ENCODE measurements at places on chromosomes 16 and 17.

- no peak for DNase-seq
Observed at GRCh38 chr16:27046958-27047518, 19.7 kb upstream of the C16orf82 start.

DNA sequence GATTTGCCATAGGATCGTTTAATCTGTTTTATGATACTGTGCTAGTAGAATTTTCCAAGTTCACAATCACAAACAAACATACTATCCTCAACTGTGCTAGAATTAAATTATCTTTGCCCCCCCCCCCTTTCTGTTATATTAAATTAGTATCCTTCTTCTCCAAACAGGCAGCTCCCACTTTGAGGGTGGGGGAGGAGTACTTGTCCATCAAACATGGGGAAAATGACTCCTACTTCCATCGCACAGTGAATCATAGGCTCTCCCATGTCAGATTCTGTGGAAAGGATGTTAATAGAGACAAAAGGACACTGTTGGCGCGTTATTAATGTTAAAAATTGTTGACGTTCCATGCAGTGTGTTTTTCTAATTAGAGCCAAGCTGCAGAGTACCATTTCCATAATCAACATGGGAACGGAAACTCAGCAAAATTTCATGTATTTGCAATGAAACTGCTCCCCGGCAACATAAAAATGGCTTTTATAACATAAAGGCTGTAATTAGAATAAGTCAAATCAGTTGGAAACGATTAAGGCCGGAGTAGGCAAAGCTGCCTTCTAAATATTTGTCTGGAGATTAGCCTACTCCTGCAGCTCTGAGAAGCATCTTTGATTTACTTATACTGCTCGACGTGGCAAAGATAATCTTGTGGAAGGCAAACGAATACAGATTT lies 104.6 kb downstream of the RBFOX1 start:
- DNase-seq: no peak

DNA sequence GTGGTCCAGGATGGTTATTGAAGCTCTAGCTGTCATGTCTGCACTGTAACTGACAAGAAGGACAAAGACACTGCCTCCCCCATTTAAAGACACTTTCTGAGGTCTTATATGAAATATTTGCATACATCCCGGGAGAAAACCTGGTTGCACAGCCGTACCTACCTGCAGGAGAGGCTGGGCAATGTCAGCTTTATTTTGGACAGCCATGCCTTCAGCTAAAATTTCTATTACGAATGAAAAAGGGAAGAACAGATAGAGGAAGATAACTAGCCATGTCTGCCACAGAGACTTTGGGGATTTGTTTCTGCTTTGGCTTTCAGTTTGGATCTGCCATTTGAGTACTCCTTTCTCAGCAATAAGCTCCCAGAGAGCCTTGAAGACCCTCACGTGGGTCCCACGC lies 19.0 kb downstream of the SLC7A6 start:
- DNase-seq: no peak

DNA sequence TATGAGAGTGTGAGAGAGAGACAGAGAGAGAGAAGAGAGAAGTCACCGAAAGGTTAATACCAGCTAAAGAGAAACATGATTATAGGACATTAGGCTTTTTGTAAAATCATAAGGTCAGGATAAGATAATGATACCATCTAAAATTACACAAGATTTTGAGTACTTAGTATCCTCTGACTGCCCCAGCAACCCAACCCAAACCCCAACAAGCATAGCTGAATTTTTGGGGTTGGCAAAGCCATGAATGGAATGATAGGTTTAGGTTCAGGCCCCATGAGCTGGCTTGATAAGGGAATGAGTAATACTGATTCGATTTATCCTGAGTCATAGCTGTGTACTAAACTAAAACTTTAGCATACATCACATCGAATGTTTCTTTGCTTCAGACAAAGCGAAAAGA lies 259.5 kb downstream of the IRX3 start:
- no peak for DNase-seq

- DNase-seq: no peak
Observed at GRCh38 chr17:6120351-6120750, 50.2 kb downstream of the WSCD1 start.

GRCh38 chr16:828891-829290 lies 28.4 kb upstream of the GNG13 start:
- no peak for DNase-seq

GRCh38 chr17:6714315-6714874 lies 1.2 kb upstream of the SLC13A5 start:
- DNase-seq: no peak

DNA sequence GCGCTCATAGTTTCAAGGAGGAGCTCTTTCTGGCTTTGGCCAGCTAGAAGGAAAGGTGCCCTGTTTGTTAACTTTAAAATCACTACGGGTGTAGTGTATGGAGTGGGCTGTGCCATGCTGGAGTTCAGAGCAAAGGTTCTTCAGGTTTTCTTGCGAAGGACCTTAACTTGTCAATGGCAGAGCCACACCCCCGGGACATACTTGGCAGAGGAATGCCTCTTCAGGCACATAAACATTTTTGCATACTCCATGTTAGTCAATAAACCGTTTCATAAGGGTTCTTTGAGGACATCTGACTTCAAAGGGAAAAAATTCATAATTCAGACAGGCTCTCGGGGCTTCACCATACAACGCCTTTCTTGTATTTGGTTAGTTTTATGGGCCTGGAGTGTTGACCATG lies 113.0 kb upstream of the PLCG2 start:
- DNase-seq: no peak

DNA sequence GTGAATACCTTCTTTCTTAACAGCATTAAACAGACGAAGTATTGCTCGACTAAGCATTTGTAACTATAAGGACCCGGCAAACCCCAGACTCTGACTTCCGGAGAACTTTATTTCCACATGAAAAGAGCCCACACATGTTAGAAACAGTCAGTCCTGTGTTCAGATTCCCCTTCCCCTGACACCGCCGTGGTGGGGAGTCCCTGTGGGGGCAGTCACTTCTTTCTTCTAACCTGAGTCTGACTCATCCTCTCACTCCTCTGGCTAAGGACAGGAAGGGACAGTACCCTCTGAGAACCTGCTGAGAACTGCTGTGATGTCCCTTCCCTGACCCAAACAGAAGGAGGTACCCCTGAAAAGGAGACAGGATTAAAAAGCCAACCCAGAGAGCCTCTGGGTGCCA lies 165.1 kb downstream of the XYLT1 start:
- DNase-seq: no peak

GRCh38 chr16:14298374-14299122 lies 227.4 kb downstream of the MRTFB start:
- DNase-seq: no peak

- no peak for DNase-seq
Observed at GRCh38 chr17:60300011-60300410, 91.9 kb downstream of the USP32 start.

DNA sequence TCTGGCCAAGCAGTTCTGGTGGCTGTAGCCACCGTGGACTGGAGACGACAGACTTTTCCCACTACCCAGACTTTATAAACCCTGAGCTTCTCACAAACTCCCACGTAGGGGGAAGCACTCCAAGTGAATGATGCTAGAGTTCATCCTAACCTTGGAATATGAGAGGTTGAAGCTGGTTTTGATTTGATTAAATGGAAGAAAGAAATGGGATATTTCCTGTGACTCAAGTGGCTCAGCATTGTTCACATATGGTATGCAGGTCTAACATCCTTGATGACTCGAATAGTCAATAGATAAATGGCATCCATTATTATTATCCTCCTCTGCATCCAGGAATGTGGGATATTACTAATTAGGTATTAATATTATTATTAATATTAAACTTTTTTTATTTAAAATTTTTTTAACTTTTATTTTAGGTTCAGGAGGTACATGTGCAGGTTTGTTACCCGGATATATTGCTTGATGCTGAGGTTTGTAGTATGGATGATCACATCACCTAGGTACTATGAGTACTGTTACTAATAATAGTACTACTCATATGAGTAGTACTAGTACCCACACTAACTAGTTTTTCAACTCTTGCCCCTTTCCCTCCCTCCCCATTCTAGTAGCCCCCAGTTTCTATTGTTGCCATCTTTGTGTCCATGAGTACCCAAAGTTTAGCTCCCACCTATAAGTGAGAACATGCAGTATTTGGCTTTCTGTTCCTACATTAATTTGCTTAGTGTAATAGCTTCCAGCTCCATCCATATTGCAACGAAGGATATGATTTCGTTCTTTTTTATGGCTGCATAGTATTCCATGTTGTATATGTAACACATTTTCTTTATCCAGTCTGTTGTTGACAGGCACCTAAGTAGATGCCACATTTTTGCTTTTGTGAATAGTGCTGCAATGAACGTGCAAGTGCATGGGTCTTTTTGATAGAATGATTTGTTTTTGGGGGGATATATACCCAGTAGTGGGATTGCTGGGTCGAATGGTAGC lies 22.9 kb downstream of the PIK3R6 start:
- DNase-seq: no peak

- peak; percentile 68 for DNase-seq
Observed at GRCh38 chr16:84062734-84063640, 20.4 kb upstream of the SLC38A8 start.

GRCh38 chr17:628089-628941 lies 86.3 kb downstream of the VPS53 start:
- no peak for DNase-seq

DNA sequence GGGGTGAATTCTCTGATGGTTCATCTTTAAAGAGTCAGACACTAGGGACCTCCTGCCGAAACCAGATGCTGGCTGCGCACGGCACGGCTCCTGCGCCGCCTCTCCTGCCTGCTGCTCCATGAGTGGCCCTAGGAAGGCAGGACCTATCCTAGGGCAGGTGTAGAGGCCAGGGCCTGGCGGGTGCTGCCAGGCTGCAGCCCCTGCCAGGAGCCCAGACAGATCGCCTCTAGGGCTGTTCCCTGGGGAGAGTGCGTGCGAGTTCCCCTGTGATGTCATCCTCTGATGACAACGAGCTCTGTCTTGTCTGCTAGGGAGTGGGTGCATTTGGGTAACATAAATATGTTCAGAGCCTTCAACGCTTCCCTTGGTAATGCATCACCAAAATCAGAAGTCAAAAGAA lies 23.9 kb downstream of the SLC38A10 start:
- DNase-seq: no peak

- peak; percentile 62 for DNase-seq
Observed at GRCh38 chr17:60720763-60721531, 43.3 kb downstream of the BCAS3 start.

DNA sequence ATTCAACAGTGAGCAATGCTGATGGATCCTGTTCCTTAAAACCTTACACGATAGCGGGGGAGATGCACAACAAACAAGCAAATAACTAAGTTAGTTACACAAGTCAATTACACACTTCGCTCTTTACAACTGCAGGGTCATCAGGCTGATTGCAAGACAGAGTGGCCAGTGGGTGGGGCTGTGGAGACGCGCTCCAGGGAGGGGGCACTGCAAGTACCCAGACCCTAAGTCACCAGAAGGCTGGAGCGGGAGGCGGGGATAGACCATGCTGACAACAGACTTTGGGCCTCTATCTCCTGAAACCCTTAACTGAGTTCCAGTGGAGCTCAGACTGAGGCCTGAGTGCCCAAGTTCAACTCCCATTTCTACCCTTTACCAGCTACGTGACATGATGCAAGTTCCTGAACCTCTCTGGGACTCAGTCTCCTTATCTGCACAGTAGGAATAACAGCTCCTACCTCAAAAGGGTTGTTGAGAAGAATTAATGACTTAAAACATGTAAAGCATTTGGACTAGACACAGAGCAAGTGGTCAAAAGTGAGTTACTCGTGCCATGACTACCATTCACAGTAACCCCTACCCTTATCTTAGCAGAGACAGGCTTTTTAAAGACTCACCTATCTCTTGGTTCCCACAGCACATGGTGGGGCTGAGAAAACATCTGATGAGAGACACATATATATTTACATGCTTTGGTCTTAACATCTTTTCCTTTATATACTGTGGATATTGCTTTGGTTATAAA lies 10.4 kb downstream of the CPPED1 start:
- DNase-seq: no peak

DNA sequence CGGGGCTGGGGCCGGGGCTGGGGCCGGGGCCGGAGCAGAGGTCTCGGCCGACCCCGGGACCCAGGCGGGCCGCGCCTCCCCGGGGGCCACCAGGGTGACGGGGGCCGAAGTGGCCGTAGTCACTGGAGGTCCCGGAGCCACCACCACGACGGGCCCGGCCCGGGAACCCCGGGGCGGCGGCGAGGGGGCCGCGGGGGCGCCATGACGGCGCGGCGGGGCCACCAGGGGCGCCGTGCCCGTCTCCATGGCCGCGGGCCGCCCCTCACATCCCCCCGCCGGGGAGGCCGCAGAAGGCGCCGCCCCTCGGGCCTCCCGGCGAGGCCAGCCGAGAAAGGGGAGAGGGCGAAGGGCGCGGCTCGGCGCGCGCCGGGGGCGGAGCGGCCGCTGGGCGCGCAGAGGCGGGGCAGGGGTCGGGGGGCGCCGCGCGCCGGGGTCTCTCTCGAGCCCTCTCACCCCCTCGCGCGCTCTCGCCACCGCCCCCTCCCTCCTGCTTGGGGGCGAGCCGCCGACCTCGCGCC lies 297 bp downstream of the TBC1D10B start:
- DNase-seq: no peak

DNA sequence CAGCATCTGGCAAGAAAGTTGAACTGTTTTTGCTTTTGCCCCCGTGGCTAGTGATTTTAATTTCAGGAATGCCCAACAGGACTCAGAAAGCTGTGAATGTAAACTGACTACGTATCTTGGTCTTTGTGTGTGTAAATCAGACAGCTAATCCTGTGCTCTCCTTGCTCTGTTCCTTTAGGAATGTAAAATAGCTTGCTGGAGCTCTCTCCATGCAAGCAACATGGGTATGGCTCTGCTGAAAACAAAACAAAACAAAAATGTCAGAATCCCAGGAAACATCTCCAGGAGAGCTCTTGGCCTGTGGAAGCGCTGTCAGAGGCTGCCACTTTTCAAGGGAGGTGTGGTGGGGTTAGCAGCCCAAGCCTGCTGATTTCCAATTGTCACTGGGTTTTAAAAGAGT lies 161.8 kb upstream of the NOG start:
- no peak for DNase-seq

Measured in midbrain (tissue), 1 donor.